ENCODE measurements at places on chromosomes 7 and 10.
A peak's percentile ranks its signal among the peaks of the same experiment; 100 is the strongest.

- DNase-seq: no peak
Measured at GRCh38 chr7:75646571-75647102, 92.1 kb downstream of the HIP1 start.

DNA sequence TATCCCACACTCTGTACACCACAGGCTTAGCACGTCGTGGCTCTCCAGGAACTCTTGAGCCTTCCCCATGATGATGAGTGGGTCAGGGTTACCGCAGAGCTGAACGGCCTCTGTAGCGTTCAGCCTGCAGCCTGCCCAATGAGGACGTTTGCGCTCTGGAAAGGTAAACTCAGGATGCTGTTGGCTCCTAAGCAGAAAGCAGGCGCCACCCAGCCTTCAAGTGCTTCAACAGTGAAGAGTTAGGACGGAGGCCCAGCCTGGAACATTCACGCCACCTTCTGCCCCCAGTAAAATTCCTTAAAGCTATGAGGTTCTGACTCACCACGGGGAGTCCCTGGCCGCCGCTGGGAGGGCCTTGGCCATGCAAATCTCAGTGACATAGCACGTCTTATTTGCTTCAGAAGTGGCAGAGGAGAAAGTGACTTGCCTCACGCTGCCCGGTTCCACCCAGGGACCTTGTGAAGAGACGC, 161.5 kb upstream of the SH2B2 start:
- DNase-seq: no peak

GRCh38 chr7:50704844-50705243, 77.9 kb downstream of the GRB10 start:
- no peak for DNase-seq

DNA sequence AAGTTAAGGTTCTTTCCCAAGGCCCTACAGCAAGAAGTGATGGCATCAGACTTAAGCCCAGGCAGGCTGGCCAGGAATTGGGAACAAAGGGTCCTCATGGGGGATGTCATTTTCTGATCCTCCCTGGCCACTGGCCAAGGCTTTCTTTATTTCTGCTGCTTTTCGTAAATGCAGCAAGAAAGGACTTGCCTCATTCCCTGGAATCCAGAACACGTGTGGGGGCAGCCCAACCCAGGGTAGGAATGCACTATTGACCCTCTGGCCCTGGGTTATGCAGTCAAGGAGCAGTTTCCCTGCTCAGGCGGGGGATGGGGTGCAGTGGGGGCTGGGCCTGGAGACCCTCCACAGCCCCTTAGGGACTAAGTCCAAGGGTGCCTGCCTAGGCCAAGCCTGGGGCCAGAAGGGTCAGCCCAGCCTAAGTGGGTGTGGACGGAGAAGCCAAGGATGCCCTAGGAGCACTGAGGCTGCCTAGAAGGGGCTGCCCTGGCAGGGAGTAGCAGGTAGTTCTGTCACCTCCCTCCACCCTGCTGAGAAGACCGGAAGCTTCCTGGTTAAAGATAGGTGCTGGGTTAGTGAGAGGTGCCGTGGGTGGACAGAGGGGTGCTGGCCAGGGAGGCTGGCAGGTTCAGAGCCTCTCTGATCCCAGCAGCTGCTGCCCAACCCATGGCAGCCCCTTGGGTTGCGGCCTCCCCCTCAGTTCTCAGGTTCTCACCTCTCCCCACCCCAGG, 179.2 kb downstream of the SH3PXD2A start:
- no peak for DNase-seq

GRCh38 chr10:104642658-104643302, 1.7 kb downstream of the SORCS3 start:
- DNase-seq: peak; percentile 78

DNA sequence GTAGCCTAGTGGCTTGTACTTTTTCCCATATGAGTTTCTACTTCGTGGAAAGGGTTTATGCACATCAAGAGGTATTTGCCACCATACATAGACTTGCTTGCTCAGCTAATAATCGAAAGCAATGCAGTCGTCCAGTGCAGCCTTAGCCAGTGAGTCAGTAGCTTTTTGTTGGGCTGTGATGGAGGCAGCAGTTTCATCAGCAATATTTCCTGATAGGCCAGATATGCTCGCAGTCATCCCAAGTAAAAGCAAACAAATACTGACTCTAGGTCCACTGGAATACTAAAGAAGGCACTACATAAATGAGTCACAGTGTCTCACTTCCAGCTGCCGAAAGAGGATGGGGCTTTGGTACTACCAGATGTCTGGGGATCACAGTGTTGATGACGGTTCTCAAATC, 2.1 kb upstream of the BNIP3 start:
- peak; percentile 7 for DNase-seq

DNA sequence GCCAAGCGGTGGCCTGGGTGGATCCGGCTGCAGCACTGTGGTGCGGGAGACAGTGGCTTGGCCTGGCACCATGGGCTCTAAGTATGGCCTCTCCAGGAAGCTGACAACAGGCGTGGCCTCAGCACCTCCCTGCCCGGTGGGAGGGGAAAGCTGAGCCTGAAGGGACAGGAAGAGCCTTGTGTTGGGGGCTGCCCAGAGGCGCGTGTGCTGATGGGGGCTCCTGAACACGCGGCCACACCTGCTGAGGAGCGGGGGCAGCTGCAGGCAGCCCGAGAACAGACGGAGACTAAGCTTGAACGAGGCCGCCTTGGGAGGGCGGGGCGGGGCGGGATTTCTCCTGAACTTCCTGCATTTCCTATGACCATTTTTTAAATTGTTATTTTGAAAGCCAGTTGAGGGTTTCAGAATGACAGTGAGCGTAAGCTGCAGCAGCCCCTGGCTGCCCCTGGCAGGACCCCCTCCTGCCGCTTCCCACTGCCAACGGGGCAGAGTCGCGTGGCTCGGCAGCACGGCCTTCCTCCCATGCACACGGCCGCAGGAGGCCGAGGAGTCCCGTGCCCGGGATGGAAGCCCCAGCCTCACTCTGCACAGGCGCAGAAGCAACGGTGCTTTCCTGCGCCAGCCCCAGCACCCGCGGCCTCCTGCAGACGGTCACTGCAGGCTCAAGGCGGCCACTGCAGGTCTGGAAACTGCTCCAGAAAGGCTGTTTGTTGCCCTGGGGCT, 43.2 kb downstream of the DPYSL4 start:
- DNase-seq: no peak

GRCh38 chr7:112411186-112411795, 39.0 kb upstream of the IFRD1 start:
- DNase-seq: peak; percentile 59

- no peak for DNase-seq
Measured at GRCh38 chr10:60170250-60170649, 219.4 kb downstream of the ANK3 start.

- DNase-seq: peak; percentile 23
Measured at GRCh38 chr10:43399320-43400310, 9.4 kb downstream of the HNRNPF start.

- DNase-seq: no peak
Measured at GRCh38 chr7:75758491-75758890, 13.5 kb downstream of the CCL26 start.

- DNase-seq: peak; percentile 70
Measured at GRCh38 chr10:102778781-102779180, 35.0 kb downstream of the WBP1L start.

GRCh38 chr7:33421429-33421828, 292.1 kb downstream of the BBS9 start:
- no peak for DNase-seq

- no peak for DNase-seq
Measured at GRCh38 chr10:121615836-121616235, 17.6 kb upstream of the FGFR2 start.

DNA sequence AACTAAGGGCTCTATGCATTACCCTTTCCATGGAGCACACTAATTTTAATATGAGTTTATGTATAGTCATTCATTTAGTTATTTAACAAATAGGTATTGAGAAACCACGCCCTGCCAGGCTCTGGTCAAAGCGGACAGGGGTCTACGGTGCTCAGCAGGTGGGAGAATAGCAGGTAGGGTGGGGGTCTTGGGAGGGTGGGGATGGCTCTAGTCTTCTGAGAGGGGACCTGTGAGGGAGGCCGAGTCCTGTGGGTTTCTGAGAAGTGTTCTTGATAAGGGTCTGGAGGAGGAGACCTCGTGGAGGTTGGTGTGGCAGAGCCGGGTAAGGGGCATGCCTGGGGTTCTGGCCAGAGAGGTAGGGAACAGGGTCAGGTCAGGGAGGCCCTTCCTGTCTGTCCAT, 1.1 kb downstream of the WDFY4 start:
- DNase-seq: no peak

- DNase-seq: no peak
Measured at GRCh38 chr10:17237915-17238444, 9.9 kb downstream of the VIM start.

- no peak for DNase-seq
Measured at GRCh38 chr7:12233175-12233574, 22.1 kb downstream of the TMEM106B start.

DNA sequence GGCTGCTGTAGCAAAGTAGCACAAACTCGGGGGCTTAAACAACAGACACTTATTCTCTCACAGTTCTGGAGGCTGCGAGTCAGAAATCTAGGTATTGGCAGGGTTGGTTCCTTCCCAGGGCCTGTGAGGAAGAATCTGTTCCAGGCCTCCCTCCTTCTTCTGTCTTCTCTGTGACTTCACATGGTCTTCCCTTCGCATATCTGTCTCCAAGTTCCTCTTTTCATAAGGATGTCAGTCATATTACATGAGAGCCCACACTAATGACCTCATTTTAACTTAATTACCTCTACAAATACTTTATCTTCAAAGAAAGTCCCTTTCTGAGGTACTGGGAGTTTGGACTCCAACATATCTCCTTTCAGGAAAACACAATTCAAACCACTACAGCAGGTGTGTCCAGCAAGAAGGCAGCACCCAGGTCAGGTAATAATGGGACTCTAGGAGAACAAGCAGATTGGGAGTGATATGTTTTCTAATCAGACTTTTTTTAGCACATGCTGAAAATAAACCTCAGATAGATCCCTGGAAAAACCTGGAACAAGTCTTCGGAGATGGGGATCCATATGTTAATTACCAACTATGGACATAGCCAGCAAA, 11.7 kb downstream of the CREB5 start:
- no peak for DNase-seq

GRCh38 chr7:27175626-27176523, 1.8 kb upstream of the HOXA10 start:
- no peak for DNase-seq

- peak; percentile 41 for DNase-seq
Measured at GRCh38 chr10:101000127-101000914, 713 bp downstream of the LZTS2 start.

GRCh38 chr7:41315764-41316163, 387.1 kb downstream of the INHBA start:
- DNase-seq: peak; percentile 33

GRCh38 chr10:129936266-129936922, 27.7 kb downstream of the EBF3 start:
- no peak for DNase-seq

Data from NCI-H82 (cell line).